ENCODE measurements at places on chromosomes 2 and 18.

GRCh38 chr2:135798762-135799161, 38.2 kb downstream of the LCT start:
- DNase-seq = no peak

GRCh38 chr18:35572644-35573043, 8.9 kb upstream of the GALNT1 start:
- no peak for DNase-seq

- no peak for DNase-seq
These were observed 51.6 kb downstream of the APOB start for GRCh38 chr2:20992201-20992711.

DNA sequence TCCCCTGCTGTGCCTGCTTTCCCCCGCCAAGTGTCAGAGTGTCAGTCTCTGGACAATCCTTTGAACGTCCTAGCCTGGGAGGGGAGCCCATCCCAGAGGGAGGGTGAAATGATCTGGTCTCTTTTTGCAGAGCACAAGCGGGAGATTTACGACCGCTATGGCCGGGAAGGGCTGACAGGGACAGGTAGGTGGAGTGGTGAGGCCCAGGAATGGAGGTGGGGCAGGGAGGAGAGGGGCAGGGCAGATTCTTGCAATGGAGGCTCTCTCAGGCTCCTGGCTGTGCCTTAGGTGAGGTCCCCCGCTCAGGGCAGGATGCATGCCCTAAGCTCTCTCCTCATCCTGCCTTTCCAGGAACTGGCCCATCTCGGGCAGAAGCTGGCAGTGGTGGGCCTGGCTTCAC, 2.4 kb downstream of the DNAJB2 start:
- no peak for DNase-seq

DNA sequence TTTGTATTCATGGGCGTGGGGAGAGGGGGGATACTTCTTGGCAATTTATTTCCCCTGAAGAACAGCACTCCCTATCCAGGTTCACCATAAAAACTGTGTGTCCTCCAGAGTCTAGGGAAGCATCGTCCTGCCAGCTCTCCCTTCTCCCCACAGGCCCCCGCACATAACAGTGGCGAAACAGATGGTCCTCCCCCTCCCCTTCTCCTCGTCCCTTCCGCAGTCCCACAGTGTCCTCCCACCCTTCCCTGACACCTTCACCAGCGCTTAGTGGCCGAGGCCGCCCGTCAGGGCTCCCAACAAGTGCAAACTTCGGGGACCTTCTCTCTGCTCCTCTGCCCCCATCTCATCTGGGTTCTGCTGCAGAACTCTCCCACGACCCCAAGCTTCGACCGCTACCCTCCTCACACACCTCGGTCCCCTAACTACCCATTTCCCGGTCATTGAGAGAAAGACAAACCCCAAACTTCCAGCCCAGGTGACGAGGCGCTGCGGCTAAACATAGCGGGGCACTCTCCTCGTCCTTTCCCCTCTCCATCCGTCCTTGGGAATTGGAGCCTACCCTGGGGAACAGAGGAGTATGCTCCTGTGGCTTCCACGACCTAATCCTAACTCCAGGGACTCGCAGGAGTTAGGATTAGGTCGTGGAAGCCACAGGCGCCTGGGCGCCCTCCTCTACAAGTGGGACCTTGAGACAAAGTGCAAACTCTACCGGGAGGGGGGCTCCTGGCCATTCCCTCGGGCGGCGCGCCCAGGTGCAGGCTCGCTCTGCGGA, 971 bp downstream of the ZNF385B start:
- DNase-seq = no peak

DNA sequence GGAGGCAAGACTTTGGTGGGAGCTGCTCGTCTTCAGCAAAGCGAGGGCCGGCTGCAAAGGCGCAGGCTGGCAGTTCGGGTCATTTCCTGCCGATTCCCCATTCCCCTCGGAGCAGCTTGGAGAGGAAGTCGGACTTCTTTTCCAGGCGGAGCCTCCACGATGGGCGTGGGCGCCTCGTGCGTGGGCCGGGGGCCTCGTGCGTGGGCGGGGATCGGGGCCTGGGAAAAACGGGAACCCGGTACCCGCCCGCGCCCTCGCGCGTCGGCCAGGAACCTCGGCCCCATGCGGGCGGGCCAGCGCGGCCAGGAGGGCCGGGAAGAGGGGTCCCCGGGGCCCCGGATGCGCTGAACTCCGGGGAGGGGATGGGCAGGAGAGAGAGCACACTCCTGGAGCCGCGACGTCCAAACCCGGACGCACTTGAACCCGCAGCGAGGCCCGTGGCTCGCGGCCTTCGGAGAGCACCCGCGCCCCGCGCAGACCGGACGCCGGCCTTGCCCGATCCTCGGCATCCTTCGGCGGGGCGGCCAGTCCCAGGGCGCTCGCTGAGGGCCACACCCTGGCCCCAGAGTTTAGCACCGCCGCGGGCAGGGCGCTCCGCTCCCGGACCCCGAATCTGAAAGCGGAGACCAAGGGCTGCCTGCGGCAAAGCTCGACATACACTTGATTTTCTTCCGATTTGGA, 368.4 kb downstream of the MTX2 start:
- DNase-seq = no peak

- DNase-seq = no peak
These were observed 26.8 kb upstream of the ASXL2 start for GRCh38 chr2:25905126-25905525.

DNA sequence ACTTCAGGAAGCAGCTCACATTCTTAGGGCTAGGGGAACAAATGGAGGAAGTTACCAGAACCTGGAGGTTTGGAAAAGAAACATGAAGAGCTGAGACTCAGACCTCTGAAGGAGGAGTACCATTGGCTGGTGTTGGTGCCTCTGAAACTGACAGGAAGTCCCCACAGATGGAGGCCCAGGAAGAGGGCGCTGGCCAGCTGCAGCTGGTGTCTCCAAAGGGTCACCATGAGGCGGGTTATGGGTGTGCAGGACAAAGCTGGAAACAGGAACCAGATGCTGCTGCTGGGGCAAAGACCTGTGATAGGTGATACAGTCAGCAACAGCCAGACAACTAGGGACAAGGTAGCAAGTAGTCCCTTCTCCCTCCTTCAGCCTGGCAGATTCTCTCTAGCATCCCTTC, 136.5 kb upstream of the SERPINE2 start:
- no peak for DNase-seq

GRCh38 chr2:231260442-231261208, 62.2 kb downstream of the ARMC9 start:
- DNase-seq = no peak

- DNase-seq = no peak
These were observed 950.1 kb downstream of the CNTNAP5 start for GRCh38 chr2:124975224-124975623.

- no peak for DNase-seq
These were observed 367 bp upstream of the ZNF236 start for GRCh38 chr18:76821875-76822505.

- DNase-seq = no peak
These were observed 154.9 kb downstream of the LNPK start for GRCh38 chr2:175847128-175847527.

GRCh38 chr18:56148373-56148772, 490.0 kb downstream of the TXNL1 start:
- no peak for DNase-seq

- DNase-seq = no peak
These were observed 731.7 kb upstream of the ID2 start for GRCh38 chr2:7950035-7950612.

GRCh38 chr18:28690836-28691495, 514.0 kb upstream of the CDH2 start:
- no peak for DNase-seq

- DNase-seq = no peak
These were observed 19.1 kb downstream of the HS1BP3 start for GRCh38 chr2:20631617-20632307.

- DNase-seq = no peak
These were observed 46.5 kb downstream of the ZFP36L2 start for GRCh38 chr2:43179942-43180341.

DNA sequence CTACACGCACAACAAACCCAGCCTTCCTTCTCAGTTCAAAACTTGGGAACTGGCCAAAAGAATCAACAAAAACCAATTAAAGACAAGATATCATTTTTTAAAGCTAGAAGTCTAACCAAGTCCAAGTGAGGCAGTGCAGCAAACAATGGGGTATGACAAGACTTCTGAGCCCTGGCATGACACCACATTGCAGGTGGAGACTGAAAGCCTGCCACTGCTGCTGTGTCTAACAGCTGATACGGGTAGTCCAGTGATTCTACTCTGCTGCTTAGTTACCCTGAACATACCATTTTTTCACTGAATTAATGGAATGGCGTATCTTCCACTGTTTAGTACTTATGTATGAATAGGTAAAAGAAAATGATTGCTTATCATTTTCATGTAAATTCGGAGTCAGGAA, 47.4 kb upstream of the KIDINS220 start:
- no peak for DNase-seq

GRCh38 chr18:49227441-49228165, 232.8 kb downstream of the DYM start:
- DNase-seq = no peak

DNA sequence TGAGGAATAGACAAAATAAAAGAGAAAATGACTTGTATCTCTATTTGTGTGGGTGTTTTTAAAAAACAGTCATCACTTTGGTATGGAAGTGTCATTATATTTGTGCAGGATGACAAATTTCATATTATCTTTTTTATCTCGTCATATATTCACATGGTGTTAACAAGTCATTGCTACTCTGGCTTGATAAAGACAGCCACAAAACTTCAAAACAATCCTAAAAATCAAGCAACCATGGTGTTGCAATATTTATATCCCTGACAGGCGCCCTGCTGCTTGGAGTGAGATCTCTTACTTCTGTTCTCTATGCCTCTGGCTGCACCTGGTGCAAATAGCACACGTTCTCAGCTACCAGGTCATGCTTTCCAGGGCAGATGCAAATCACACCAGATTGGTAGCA, 278.0 kb upstream of the EPHA4 start:
- no peak for DNase-seq

DNA sequence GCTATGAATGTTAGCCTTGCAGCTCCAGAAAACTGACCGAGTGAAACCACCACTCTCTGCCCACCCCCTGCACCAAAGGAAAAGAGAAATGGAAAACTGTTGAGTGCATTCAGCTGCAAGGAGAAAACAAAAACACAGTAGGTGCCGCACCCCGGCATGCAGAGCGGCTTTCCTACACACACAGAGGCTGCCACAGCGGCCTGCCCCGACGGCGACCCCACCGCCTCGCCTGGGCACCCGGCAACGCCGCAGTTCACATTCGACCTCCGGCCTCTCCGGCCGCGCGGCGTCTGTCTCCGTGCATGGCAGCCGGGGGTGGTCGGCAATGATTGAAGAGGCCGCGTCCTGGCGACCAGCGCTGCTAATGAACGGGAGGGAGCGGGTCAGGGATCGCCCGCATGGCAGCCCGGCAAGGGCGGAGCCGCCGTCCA, 417.1 kb upstream of the SALL3 start:
- DNase-seq = no peak

GRCh38 chr2:195626507-195626906, 30.5 kb upstream of the SLC39A10 start:
- no peak for DNase-seq

- DNase-seq = no peak
These were observed 88.7 kb downstream of the ADD2 start for GRCh38 chr2:70679259-70679658.

GRCh38 chr2:48120112-48120511, 213.8 kb upstream of the FBXO11 start:
- DNase-seq = no peak

GRCh38 chr2:38763228-38763627, 12.1 kb upstream of the SRSF7 start:
- no peak for DNase-seq

- no peak for DNase-seq
These were observed 40.3 kb downstream of the PLA2R1 start for GRCh38 chr2:160022162-160022561.

DNA sequence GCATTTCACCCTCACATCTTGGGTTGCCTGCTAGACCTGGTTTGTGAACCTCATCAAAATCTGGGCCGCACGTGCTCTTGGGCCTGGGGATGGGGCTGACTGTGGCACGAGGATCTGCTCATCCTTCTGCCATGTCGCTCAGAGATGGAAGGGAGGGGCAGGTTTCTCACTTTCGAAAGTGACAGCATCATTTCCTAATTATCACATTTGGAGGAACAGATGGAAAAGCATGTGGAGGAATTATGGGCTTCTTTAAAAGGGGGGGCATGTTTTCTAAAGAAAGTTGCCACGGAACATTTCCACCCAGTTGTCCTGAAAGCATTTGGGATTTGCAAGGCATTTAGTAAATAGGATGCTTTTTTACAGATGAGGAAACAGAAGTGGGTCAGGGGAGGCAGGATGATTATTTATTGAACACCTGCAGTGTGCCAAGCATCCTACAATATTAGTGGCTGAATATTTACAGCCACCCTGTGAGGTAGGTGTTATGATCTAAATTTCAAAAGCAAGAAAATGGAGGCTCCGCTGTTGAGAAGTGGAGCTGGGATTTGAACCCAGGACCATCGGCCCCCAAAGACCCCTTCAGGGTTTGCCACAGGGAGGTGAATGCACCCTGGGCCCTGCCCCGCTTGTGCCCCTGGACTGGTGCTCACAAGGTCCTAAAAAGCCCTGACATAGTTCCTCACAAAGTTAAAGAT, 104.2 kb upstream of the MYCN start:
- no peak for DNase-seq

GRCh38 chr2:62309465-62310091, 113.7 kb downstream of the B3GNT2 start:
- DNase-seq = no peak

DNA sequence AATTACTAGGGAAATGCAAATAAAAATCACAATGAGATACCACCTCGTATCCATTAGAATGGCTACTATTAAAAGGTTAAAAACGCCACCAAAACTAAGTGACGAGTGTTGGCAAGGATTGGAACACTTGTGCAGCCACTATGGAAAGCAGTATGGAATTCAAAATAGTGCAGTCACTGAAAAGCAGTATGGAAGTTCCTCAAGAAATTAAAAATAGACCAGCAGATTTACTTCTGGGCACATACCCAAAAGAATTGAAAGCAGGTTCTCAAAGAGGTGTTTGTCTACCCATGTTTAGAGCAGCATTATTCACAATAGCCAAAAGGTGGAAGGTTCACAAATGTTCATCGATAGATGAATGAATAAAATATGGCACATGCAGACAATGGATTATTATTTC, 149.7 kb upstream of the STON1 start:
- DNase-seq = no peak

- no peak for DNase-seq
These were observed 243.9 kb downstream of the PRKCE start for GRCh38 chr2:45895241-45895861.

DNA sequence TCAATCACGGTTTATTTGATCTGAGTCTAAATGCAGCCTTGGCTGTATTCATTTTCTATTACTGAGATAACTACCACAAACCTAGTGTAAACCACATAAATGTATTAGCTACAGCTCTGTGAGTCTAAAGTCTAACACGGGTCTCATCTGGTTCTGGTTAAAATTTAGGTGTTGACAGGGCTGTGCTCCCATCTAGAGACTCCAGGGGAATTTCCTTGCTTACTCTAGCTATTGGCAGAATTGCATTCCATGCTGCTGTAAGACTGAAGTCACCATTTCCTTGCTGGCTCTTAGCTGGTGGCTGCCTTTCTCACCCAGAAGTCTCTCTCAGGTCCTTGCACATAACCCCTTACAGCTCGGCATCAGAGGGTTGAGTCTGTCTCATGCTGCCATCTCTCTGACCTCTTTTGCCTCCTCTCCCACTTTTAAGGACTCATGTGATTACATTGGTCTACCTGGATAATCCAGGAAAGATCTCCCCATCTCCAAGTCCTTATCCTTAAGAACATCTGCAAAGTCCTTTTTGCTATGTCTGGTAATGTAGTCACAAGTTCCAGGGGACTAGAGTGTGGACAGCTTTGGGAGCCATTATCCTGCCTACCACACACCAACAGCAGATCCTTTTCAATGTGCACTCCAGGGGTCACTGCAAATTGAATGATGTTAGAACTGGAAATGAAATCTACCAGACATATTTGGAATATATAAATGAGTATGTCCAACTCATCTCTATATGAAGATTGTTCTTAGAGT, 207.0 kb upstream of the AGAP1 start:
- DNase-seq = no peak

Data from amygdala (tissue), 56 donors.